Osteoblast (primary cell): ENCODE measurements at places on chromosomes 5 and 9. TPM values are rescaled to one million over a fixed set of nuclear protein-coding genes. Genes with fewer than 3 reads are reported as not detected.

Gene RFESD
- 2.7 and 4.3 TPM in 2 replicates for total RNA-seq

DNA sequence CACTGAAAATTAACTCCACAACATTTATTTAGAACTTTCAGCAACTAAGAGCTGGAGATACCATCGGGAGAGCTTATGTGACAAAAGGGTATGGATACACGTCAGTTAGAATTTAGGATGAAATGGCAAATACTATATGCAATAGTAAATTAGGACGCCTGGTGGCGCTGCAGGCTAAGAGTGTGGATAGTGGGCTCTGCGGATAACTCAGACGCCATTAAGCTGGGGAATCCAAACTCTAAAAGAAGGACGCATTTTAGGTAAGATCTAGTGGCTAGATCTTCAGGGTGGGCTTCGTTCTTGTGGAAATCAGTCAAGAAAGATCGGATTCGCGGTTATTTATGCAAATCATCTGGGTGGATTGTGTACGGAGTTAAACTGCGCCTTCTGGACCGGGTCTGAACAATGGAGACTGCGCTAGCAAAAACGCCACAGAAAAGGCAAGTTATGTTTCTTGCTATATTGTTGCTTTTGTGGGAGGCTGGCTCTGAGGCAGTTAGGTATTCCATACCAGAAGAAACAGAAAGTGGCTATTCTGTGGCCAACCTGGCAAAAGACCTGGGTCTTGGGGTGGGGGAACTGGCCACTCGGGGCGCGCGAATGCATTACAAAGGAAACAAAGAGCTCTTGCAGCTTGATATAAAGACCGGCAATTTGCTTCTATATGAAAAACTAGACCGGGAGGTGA lies at the start of gene PCDHB5:
Gene PCDHB5 (plus strand): TSS at position 177 of the 688 bp plus-strand sequence. CDS start 229 bp downstream, at position 406.
- DNase-seq = no peak

DNA sequence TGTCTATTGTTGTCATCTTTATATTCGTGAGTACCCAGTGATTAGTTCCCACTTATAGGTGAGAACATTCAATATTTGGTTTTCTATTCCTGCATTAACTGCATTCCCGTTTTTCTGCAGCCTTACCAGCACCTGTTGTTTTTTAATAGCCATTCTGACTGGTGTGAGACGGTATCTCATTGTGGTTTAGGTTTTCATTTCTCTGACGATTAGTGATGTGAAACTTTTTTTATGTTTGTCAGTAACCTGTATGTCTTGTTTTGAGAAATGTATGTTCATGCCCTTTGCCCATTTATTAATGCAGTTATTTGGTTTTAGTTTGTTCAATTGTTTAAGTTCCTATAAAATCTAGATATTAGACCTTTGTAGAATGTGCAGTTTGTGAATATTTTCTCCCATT lies 546.0 kb upstream of the RORB start:
- no peak for DNase-seq

DNA sequence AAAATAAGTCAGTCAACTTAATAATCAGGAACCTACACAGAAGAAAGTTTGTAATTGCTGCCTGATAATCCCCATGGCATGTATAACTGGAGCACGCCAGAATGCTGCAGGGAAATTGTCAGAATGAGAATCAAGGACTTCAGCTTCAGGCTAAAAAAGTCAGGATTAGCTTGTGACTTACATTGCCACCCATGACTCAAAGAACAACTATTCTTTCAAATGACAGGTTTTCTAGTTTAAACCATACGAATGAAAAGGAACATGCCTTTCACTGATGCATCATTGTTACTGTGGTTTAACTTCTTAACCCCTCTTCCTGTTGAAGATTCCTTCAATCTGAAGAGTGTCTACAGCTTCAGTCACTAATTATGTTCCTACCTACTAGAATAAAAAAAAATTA lies 112.4 kb downstream of the ISL1 start:
- no peak for DNase-seq
